ENCODE measurements at places on chromosomes 1 and 21.

GRCh38 chr1:53579221-53580008 lies 120.2 kb downstream of the DMRTB1 start:
- DNase-seq = no peak

- DNase-seq = peak; percentile 78
These were observed 3.0 kb downstream of the AURKAIP1 start for GRCh38 chr1:1371746-1372711.

GRCh38 chr1:97120806-97121205 lies 399.2 kb downstream of the PTBP2 start:
- DNase-seq = no peak

- DNase-seq = no peak
These were observed 96.9 kb upstream of the SLC25A33 start for GRCh38 chr1:9442278-9442846.

- DNase-seq = no peak
These were observed 102.7 kb upstream of the IVNS1ABP start for GRCh38 chr1:185419718-185420117.

GRCh38 chr1:11857164-11857851 lies 1.4 kb downstream of the NPPB start:
- no peak for DNase-seq

DNA sequence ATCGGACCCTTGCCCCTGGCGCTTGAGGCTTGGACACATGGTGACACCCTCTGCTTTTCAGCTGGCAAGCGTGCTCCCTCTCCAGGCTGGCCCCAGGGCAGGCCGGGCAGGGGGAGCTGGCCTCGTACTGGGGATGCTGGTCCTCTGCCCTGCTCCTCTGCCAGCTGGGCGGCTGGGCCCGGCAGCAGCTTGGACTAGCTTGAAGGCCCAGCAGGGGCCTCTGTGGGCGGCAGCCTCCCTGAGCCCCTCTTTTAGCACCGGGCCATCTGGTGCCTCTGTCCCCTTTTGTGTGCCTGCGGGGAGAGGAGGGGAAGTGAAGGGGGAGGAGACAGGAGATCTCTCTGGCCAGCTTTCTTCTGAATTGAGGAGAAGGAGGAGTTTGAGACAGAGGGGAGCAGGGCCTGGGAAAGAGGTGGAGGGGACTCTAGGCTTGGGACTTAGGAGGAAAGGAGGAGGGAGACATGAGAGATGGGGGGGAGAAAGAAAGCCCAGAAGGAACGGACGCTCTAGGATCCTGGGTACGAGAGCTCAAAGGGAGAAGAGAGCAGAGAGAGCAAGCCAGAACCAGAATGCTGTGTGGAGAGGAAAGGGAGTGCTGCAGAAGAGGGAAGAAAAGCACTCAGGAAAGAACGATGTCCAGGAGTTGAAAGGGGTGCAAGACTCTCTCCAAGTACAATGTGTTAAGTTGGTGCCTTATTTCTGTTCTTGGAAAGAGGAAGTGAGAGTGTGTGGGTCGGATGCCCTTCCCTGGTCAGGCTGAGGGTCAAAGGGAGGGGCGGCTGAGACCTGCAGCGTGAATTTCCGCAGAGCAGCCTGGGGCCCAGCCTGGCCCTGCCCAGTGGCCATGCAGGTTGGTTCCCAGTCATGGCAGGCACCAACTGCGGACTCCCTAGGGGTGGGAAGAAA lies 40.3 kb downstream of the IER5 start:
- DNase-seq = no peak

DNA sequence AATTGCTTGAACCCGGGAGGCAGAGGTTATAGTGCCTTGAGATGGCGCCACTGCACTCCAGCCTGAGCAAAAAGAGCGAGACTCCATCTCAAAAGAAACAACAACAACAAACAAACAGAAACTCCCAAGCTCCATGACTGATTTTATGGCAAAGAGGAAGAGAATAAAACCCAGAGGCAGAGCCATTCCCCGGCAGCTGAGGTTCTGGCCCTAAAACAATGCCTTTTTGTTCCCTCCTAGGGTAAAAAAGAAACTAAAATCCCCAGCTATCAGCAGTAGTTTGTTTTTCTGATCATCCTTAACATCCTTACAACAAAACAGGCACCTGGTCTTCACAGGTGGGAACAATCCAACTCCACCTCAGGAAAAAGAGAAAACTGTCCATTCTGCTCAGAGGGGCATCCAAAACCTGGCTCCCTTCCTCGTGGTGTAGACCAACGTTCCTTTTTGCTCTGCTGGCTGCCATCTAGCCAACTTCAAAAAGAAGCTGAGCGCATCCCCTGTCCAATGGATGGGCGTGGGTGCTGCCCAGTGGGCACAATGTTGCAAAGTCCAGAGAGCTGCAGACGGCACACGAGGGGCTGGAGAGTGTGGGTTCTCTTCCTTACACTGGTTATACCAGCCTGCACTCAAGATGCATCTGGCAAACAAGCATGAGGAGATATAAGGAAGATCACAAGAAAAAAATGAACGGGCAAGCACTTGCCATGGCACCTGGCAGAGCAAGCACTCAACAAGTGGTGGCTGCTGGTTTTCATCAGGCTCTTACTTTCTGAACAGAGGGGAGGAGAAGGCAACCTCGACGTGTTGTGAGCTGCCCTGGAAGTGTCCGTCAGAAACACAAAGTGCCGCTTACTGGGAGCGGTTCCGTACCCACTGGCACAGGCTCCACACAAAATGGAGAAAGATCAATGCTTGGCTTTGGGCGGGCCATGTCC lies 54.7 kb downstream of the SLC66A1 start:
- no peak for DNase-seq

GRCh38 chr1:243827206-243827605 lies 22.8 kb downstream of the AKT3 start:
- DNase-seq = no peak

DNA sequence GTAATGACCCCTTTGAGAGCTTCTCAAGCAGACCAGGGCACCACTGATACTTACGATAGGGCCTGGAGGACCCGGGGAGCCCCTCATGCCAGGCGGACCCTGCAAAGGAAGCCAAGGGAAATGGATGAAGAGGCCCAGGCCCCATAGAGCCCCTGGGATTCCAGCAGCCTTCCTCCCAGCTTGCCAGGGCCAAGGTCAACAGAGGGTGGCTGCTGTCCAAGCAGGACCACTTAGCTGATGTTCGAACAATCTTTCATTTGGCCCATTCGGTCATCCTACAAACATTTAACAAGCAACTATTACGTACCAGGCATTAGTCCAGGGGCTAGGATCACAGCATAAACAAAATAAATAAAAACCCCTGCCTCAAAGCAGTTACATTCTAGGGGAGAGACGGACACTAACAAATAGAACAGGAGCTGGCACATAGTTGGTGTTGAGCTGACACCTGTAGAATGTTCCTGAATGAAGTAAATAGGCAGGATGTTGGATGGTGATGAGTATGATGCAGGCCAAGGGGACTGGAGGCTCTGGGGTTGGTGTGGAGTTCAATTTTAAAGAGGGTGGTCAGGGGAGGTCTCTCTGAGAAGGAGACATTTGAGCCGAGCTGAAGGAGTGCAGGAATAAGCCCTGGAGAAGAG lies 27.0 kb upstream of the PEF1 start:
- no peak for DNase-seq

DNA sequence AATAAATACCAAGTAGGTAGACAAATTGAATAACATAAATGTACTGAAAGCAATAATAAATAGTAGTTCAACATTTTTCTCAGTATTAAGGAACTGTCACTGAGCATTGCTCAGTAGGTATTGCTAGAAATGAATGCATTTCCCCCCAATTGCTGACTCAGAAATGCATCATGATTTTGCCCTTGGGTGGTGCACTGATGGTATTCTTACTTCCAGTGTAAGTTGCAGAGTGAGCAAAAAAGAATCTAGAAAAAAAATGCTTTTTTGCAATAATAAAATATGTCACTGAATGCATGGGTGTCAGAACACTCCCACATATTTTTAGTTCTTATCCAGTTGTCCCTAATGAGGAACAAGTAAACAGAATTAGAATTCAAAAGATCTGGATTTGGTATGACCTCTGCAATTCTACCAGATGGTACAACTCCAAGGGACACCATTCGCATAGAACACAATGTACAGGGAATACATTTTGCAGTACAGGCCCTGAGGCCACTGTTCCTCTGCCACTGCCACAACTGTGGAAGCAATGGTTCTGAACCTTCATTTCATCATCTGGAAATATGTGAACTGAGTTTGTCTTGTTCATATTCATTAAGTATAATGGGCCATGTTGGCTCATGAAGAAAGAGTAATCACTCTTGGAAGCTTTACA lies 78.0 kb downstream of the ATP6V1G3 start:
- DNase-seq = peak; percentile 14

GRCh38 chr1:155137154-155137949 lies 1.7 kb downstream of the SLC50A1 start:
- no peak for DNase-seq

DNA sequence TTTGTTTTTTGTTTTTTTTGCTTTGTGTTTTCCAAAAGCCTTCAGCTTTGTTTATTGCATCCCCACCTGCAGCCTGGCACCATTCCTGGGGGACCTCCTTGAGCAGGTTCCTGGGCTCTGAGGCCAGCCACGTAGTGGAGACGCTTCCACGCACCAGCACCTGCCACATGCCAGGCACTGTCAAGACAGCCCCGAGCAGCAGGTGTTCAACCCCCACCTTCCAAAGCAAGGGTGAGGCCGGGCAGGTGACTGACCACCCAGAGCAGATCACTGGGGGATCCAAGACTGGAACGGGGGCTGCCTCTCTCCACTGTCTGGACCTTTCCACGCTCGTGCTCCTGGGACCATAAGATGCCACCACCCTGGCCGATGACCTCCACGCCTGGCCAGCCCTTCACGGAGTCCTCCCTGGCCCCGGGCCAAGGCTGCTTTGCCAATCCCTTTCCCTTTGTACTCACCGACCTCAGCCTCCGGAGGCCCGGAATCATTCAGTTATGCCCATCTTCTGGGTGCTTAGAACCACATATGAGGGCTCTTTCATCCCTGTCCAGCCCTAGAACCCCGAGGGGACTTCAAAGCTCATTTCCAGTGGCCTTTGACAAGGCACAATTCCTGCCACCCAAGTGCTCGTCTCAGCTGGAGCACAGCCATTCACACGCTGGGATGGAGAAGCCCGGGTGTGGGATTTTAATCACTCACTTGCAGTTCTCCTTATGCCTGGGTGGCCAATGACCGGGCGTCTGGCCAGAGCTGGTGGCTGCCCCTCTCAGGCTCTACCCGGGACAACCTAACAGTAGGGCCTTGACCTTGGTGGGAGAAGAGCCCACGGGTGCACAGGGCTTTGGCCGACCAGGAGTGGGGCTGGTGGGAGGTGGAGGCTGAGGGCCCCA lies 330.8 kb downstream of the NPHP4 start:
- DNase-seq = no peak

- DNase-seq = peak; percentile 14
These were observed 347.9 kb downstream of the ZP4 start for GRCh38 chr1:237542525-237543418.

DNA sequence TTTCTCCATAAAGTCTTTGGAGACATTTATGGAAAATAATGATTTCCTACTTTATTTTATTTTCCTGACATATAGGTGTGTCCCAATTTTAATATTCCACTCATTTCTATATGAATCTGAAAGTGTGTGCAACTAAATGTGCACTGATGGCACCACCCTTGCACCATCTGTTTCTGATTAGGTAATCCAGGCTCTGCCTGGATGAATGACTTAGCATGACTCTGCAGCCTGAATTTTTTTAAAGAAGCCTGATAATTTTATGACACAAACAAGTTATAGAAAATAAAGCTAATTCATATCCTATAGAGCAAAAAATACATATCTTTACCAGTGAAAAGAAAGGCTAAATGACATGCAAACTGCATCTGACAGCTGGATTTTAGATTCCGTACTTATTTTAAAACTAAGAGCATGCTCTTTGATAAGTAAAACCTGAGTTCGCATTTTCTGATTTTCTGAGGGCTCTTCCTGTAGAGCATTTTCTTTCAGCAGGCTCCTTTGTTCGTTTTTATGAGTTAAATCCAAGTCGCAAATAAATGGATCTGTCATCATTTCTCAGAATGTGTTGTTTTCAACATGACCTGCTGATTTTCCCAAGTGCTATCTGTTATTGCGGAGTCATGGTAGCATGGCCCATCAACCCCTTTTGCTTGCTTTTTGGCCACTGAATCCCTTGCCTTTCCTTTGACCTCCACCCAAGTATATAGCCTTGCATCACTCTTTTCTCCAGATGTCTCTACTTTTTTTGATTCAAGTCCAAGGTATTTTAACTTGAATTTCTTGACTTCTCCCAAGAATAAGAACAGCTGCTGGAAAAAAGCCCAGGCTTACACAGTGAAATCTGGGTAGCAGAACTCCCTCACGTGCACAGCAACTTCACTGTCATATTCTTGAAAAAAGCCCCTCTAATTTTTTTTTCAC lies 52.8 kb upstream of the LYPLAL1 start:
- no peak for DNase-seq

DNA sequence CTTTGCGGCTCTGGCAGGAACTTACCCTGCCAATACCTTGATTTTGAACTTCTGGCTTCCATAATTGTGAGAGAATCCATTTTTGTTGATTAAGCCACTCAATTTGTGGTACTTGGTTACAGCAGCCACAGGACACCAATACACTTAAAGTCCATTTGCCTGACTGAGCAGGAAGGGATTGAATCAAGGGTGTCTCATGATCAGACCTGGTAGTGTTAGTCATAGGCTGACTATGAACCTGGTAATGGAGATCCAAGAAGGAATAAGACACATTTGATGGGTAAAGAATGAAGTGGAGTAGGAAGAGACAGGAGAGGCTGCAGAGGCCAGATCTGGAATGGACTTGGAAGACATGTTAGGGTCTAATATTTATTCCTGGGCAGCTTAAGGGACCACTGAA lies 31.2 kb upstream of the MAP1LC3C start:
- no peak for DNase-seq

- no peak for DNase-seq
These were observed 20.2 kb upstream of the RGS1 start for GRCh38 chr1:192555399-192555798.

DNA sequence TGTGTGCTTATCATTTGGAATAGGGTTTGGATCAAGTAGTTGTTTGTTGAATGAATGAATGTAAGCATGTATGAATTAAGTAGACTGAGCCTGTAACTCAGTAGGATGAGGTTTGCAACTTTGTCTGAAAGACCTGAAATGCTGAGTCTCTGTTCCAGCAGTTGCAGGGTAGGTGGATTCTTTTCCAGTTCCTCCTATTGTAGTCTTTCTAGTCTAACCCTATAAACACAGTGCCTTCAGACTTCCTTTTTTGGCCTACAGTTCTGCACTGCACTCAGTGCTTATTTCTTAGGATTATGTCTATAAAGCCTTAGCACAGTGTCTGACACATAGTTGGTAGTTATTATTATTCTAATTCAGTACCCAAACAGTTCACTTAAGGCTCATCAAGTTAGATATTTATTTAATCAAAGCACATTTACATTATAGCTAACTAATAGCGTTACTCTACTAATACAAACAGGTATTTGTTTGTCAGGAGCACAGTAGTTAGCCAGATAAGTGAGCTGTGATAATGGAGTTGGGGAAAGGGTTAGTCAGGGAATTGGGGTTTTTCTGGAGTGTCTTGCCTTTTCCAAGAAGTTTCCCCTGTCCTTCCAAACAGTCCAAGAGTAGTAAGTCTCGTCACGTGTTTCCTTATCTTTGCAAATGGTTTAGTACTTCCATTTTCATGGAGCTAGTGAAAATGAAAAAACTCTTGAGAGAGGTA lies 45.0 kb downstream of the ABCD3 start:
- no peak for DNase-seq

- DNase-seq = no peak
These were observed 74.9 kb upstream of the ANGPTL1 start for GRCh38 chr1:178945763-178946266.

Measured in HTR-8/SVneo (cell line).